Testis (tissue), 5 donors: ENCODE measurements at places on chromosomes 5 and 9.

DNA sequence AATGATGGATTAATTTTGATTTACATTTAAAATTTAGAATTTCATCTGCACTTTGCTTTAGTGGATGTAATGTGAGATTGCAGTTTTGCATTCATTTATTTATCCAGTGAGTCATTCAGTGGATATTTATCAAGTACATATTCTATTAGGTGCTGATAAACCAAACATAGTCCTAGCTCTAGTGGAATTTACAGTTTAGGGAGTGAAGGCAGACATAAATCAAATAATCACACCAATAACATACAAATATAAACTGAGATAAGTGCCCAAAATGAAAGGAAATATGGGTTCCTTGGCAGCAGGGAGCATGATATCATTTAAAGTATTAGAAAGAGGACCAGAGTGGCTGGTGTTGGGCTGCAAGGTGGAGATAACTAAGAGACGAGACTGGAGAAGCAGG is 14.7 kb upstream of the NIPBL start:
- no peak for DNase-seq

- DNase-seq: no peak
These were observed 183.9 kb upstream of the OTULINL start for GRCh38 chr5:14397717-14398116.

GRCh38 chr9:91784673-91785446 is 165.2 kb downstream of the ROR2 start:
- peak; percentile 2 for DNase-seq

DNA sequence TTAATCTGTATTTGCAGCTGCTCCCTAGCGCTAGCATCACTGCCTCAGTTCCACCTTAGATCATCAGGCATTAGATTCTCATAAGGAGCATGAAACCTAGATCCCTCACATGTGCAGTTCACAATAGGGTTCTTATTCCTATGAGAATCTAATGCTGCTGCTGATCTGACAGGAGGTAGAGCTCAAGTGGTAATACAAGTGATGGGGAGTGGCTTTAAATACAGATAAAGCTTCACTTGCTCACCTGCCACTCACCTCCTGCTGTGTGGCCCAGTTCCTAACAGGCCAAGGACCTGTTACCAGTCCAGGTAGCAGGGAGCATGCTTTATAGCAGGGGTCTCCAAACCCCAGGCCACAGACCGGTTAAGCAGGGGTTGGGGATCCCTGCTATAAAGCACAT is 22.6 kb upstream of the RNF20 start:
- no peak for DNase-seq

- no peak for DNase-seq
These were observed 43.6 kb downstream of the SEC61B start for GRCh38 chr9:99265691-99266090.
